ENCODE measurements at places on chromosomes 4 and X.

DNA sequence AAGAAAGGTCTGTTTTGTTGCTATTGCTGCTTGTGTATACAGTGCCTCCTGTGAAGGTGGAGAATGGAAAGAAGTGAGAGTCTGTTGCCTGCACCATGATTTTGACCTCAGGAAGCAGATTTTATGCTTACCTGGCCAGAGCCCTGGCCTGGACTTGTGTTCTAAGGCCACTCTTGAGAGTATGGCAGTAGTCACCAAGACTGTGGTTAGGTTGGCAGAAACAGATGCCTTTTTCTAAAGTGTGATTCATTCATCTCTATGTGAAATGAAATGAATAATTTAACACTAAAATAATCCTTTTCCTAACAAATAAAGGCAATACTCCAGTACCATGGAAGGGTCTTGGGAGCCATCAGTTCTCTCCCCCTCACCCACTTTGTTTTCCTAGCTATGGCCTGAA lies 161.8 kb downstream of the DCLK2 start:
- DNase-seq, result no peak

DNA sequence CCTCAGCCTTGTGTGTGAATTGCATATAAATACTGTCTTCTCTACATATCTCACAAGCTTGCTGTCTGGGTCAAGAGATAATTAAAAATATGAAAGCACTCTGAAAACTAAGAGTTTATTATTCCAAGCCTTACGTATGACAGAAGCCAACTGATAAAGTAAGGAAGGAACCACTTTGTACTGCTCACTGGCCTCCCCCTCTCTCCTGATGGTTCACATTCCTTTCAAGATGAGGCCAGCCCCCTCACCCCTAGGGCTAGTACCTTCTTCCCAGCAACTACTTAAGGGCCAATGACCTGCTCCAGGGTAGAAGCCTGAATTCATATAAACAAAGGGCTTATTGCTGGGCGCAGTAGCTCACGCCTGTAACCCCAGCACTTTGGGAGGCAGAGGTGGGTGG lies 5.4 kb upstream of the SOWAHD start:
- DNase-seq, result no peak

DNA sequence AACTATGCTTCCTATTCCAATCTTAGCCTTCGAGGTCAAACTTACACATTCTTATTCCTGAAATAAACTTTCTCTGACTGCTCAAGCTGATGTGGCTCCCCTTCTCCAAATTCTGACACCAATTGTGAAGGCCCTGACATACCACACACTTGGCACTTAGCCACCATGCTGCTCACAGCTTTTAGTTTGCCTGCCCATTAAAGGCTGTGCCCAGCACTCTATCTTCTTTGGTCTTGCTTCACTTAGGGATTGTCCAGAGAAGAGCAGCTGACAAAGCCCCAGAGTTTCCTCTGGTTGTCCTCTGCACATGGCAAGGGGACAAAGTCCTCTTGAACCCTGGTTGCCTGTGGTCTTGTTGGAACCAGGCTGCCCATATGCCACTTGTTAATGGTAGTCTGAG lies 126.1 kb downstream of the ARHGEF9 start:
- no peak for DNase-seq

- no peak for DNase-seq
Measured at GRCh38 chr4:14091966-14092365, 464.4 kb upstream of the BOD1L1 start.

DNA sequence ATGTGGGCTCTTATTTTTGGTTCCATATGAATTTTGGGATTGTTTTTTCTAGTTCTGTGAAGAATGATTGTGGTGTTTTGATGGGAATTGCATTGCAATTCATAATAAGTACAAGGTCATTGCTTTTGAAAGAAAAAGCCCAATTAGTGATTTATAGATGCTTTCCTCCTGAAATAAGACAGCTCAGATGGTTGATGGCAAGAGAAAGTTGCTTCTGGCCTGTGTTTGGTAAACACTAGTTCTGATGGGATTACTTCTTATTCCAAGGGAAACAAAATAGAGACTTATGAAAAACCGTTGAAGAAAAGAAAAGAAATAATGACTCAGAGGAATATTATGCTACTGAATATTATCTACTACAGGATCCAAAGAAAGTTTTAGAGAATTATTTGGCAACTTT lies 144.9 kb downstream of the SPANXA1 start:
- DNase-seq, result no peak

- DNase-seq, result no peak
Measured at GRCh38 chrX:101430457-101431078, 22.5 kb downstream of the HNRNPH2 start.

DNA sequence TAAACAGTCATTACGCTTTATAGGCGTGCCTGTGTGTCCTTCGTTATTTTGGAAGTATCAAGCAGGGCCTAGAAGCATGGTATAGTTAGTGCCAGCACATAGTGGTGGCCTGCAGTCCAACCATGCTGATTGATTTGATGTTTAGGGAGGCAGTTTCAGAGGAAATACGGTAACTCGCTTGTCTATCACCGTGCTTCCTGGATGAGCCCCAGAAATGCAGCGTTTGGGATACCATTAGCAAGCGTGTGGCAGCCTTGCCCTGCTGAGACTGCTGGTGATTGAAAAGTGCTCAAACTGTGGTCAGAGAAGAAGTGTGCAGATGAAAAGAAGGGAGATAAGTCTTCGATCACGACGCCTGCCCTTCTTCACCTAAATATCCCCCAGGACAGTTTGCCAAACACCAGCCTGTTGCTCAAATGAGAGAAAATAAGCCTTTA lies 158.4 kb downstream of the CHIC2 start:
- peak; percentile 72 for DNase-seq

DNA sequence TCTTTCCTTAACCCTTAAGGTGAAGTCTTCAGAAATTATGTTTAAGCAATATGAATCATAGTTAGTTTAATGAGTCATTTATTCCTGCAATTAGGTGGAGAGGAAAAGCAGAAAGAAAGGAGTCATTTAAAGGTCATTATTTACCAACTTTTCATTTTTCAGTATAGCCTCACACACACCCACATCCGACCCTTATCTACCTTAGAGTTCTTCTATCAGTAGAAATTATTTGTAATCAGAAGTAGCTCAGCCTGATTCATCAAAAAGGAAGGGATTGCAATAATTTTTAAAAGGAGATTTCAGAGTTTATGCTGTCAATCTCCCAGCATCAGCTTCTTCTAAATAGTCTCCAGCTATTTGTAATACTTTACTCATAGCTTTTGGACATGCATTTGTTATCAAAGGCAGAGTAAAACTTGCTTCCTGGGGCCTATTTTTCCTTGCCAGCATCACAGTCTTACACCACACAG lies 5.9 kb downstream of the ANXA10 start:
- no peak for DNase-seq

DNA sequence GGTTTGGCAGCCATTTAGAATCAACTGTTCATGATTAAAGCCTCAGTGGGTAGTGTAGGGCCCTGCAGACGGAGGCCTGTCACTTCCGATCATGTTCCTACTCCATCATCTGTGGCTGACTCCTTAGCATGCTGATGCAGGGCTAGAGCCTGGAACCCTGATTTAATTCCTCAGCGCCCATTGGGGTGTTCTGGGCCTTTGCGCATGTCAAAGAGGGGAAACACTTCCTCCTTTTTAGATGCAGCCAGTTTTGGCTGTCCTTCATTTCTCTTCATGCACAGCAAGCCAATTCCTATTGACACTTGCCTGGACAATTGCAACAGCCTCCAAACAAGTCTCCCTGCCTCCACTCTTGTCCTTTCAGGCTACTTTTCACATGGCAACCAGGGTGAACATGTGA lies 51.9 kb upstream of the MAGEA4 start:
- DNase-seq, result no peak

DNA sequence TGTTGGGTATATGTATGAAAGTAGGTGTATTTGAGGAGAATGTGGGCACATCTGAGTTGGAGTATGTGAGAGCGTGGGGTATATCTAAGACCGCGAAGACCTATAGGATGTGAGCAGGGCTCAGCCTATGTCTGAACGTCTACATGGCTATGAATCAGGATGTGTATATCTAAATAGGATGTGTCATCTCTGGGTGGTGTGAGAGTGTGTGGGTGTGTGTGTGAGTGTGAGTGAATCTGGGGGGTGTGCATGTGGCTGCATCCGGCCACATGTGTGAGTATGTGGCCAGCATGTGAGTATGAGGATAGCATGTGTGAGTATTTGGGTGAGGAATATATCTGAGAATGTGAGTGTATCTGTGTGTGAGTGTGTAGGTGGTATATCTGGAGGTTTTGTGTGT lies 7.7 kb downstream of the GPR173 start:
- DNase-seq, result no peak

DNA sequence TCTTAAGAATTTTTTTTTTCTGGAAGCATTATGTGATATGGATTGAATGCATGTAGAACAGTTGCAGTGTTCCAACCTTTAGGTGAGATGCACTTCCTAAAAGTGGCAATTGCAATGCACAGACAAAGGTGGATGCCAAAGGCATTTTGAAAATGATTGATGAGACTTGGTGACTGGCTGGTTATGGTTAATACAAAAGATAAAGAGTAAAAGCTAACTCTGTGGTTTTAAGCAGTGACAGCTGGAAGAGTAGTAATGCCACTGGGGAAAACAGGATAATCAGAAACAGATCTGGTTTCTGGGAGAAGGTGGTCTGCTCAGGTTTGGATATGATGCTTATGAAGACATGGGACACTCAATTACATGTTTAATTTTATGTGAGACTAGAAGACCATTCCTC lies 345.6 kb downstream of the RPA4 start:
- DNase-seq, result no peak

- no peak for DNase-seq
Measured at GRCh38 chrX:64427787-64428186, 32.5 kb upstream of the MTMR8 start.

DNA sequence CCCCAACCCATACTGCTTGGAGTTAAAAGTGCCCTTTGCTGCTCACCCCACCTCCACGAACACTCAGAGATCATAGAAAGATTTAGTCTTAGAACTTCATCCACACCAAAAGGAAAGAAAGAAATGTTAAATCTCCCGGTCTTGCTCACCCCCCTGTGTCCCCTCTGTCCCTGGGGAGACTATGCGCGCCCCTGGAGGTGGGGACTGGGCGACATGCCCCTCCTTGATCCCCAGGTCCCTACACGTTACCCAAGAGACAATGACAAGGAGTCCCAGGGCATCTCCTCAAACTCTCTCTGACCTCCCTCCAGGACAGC lies 620 bp downstream of the ITM2A start:
- DNase-seq, result no peak

DNA sequence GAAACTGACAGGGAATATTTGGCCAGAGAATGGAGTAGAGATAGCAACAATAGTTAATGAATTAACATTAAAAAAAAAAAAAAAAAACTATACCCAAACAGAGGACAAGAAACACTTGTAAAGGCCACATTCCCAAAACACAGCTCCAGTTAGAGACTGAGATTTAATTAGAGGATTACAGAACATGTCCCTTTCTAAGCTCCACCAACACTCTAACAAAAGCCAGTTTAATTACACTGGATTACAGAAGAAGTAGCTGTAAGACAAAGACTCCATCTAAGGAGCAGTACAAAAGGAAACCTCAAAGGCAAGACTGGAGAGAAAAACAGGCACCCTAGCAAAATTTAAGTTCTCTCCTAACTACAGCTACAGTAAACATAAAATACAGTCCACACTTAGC lies 1247.7 kb upstream of the AGA start:
- DNase-seq, result no peak

DNA sequence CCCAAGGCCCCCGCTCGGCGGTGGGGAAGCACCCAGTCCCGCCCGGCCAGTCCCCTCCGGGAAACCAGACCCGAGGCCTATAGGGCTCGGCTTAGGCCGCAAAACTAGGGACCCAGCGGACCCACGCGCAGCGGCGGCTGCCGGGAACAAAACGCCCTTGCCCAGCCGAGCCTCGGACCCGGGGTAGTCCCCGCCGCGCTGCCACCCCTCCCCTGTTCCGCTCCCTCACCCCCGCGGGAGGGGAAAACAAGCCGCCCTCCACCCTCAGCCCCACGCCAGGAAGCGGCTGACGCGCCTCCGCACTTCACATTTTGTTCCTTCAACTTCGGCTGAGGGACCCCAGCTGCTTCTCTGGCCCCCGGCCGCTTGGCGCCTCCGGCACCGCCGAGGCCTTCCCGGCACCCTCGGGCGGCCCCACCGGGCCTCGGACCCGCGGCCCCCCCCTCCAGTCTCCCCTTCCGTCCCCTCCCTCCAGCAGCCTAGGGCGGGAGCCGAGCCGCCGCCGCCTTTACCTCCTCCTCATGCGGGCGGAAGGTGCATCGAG lies 694 bp downstream of the PDS5A start:
- peak; percentile 62 for DNase-seq

GRCh38 chrX:69185886-69186285 lies 20.6 kb upstream of the PJA1 start:
- no peak for DNase-seq

GRCh38 chr4:1243451-1244080 lies 5.4 kb downstream of the CTBP1 start:
- DNase-seq, result no peak

DNA sequence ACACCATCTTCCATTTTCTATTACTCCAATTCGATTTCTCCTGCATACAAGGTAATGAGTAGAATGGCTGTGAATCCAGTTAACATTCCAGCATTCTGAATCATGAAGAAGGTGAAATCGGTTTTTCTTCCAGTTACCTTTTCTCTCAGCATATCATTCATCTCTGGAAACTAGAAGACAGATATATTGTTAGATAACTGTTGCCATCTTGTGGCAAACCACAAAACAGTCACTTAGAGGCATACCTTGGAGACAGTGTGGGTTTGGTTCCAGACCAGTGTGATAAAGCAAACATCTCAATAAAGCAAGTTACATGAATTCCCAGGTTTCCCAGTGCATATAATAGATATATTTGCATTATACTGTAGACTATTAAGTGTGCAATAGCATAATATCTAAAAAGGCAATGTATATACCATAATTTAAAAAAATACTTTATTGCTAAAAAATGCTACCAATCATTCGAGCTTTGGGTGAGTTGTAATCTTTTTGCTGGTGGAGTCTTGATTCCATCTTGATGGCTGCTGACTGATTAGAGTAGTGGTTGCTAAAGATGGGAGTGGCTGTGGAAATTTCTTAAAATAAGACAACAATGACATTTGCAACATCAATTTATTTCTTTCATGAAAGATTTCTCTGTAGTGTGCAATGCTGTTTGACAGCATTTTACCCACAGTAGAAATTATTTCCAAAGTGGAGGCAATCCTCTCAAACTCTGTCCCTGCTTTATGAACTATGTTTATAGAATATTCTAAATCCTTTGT lies 82.1 kb downstream of the SLC39A8 start:
- DNase-seq, result no peak

All from left lobe of liver (tissue), 2 donors.